ENCODE measurements at places on chromosomes 13 and 19.

GRCh38 chr19:7970716-7971448 is 27.4 kb upstream of the TIMM44 start:
- peak; percentile 19 for DNase-seq

GRCh38 chr13:21825801-21826200 is 154.9 kb downstream of the FGF9 start:
- DNase-seq, result no peak

DNA sequence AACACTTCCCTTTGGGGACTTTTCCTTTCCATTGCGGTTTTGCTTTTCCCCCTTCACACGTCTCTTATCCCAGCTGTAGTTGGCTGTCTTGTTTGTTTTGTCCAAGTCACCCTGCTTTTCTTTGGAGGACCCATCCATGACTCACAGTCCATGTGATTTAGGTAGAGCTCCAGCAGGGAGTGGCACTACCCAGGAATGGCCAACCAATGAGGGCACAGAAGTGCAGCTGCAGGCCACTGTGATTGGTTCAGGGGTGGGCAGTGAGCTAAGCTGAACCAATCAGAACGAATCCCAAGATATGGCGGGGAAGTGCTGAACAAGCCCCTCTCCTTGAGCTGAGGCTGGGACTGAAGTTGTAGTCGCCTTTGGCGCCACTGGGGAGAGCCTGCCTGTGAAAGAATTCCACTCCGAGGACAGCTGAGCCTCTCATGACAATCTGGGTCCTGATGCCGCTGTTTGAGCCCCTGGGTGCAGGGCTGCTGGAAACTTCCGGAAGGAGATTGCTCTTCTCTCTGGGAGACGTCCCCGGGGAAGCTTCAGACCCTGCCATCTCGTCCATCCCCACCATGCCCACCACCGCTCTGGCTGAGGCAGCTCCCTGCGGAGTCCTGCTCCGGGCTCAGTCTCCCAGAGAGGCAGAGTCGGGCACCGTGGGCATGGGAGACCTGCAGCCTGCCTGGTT is 62.9 kb upstream of the URI1 start:
- no peak for DNase-seq

GRCh38 chr13:80337288-80338081 is 3.4 kb downstream of the SPRY2 start:
- DNase-seq, result no peak

- no peak for DNase-seq
Measured at GRCh38 chr13:33785384-33785783, 32.6 kb upstream of the RFC3 start.
